ENCODE measurements at places on chromosomes 7 and 10.

DNA sequence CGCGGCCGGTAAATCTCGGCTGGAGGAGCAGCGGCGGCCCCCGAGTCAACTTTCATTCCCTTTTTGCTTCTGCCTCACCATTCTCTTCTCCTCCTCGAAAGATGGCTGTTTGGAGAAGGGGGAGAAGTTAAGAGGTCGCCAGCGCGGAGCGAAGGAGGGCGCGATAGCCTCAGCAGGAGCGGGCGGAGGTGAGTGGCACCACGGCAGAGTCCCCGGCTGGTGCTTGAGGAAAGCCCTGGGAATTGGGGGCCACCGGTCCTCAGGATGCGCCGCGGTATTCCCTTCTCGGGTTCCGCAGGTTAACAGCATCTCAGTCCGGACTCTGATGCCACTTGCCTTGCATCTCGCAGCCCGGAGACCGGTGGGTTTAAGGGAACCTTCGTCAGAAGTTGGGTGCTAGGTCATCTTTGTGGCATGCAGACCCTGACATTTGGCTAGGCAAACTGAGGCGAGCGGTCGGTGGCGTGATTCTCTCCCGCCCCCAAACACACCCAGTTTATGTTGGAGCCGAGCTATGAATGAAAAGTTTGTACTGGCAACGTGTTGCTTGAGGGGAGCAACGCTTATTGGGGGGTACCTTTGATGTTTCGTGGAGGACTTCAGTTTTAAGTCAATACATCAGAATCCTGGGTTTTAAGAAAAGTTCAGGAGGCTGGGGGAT, 59.5 kb upstream of the PRPS1L1 start:
- DNase-seq: no peak

- no peak for DNase-seq
Measured at GRCh38 chr10:51001587-51001986, 72.7 kb upstream of the PRKG1 start.

DNA sequence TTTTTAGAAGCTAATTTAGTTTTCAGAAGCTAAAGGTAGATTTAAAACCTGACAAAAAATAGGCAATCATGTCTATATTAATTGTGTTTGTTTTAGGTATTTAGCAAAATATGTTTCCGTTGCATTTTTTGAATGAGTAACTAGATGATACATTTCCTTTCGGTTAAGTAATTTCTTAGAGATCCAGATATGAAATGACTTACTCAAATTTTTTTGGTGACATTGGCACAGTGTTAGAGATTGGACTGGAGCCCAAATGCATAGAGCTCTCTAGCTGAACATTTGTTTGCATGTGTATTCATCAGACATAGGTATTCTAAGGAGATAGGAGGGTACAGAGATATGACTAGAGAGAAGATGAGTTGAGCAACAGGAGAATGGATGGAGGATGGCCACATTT, 1.9 kb downstream of the BUB3 start:
- DNase-seq: no peak

GRCh38 chr7:67550801-67551436, 554.3 kb downstream of the TYW1 start:
- no peak for DNase-seq

DNA sequence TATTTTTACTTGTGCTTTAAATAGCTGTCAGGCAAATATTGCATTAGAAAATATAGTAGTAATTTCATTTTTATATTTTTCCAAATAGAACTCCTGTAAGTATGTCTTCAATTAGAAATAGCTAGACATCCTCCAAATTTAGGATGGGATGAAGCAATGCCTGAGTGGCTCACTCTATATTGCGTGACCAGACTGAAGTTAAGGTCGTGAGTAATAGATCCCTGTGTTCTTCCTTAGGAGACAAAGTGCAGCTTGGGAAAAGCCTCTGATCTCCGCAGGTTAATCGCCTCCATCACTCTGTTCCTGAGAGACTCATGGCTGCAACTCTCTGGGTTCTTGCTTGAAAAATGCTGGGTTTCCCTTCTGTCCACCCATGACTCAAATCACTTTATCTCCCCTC, 484.8 kb upstream of the ANKRD30A start:
- no peak for DNase-seq

GRCh38 chr10:112229096-112229495, 45.5 kb upstream of the GPAM start:
- DNase-seq: no peak

GRCh38 chr10:10477844-10478243, 539.8 kb upstream of the CELF2 start:
- no peak for DNase-seq

DNA sequence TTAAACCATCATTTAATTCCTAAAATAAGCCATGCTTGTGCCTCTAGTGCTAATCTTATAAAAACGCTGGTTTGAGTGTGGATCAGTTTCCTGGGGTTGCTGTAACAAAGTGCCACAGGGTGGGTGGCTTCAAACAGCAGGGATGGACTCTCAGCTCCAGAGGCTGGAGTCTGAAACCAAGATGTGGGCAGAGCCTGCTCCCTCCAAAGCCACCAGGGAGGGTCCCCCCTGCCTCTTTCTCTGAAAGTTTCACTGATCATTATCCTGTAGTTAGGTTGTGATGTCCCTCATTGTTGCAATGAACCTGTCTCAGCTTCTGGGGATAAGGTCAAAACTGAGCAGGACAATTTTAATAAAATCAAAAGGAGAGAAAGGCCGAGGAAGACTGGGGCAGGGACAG, 251.9 kb upstream of the TCERG1L start:
- DNase-seq: no peak

DNA sequence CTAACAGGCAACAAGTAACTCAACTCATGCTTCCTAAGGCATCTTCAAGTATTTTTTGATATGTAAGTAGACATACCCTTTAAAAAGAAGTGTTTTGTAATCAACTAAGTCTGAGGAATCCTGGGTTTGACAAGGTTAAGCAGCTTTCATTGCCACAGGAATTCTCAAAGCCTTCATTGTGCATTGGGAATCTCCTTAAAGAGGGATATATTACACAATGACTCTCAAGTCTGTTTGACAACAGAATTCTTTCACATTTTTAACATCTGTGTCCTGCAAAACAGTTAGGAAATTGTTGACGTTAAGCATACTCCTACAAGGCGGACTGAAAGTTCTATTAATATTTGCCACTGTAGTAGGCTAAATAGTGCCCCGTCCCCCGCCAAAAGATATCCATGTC, 71.4 kb downstream of the SGMS1 start:
- no peak for DNase-seq

GRCh38 chr10:37436357-37436756, 311.0 kb downstream of the ANKRD30A start:
- DNase-seq: no peak

- no peak for DNase-seq
Measured at GRCh38 chr7:32164341-32164996, 94.3 kb upstream of the PDE1C start.

- no peak for DNase-seq
Measured at GRCh38 chr7:881441-882234, 5.3 kb downstream of the GET4 start.

GRCh38 chr7:1695800-1696454, 25.9 kb downstream of the ELFN1 start:
- no peak for DNase-seq

- no peak for DNase-seq
Measured at GRCh38 chr10:37952043-37952755, 24.2 kb downstream of the ZNF25 start.

GRCh38 chr7:122438492-122438891, 133.9 kb upstream of the FEZF1 start:
- no peak for DNase-seq

DNA sequence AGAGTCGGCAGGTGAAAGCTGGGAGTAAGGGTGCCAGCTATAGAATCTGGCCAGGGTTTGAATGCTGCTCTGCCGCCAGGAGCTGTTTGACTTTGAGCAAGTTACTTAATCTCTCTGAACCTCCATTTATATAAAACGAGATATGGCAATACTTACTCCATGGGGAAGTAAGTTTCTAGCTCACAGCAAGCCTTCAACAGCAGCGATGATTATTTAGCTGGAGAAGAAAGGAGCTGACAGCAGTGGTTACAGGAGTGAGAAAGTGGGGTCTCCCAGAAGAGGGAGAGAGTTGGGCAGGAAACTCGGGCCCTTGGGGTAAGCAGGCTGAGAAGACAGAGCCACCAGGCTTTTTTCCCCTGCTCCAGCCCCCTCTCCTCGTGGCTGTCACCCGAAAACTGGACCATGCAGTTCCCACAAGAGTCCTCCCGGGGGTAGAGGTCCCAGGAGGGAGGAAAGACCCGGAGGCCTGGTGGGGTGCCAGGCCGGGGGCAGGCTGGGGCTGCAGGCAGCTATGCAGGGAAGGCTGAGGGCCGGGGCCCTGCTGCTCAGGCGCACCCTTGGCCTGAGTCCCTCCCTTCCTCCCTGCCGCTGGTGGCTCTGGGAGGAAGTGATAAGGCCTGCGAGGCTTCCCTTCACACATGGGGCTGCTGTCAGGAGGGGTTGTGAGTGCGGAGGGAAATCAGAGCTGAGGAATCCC, 3.5 kb downstream of the NOS3 start:
- no peak for DNase-seq

GRCh38 chr7:32935558-32935957, 21.7 kb upstream of the FKBP9 start:
- DNase-seq: no peak

DNA sequence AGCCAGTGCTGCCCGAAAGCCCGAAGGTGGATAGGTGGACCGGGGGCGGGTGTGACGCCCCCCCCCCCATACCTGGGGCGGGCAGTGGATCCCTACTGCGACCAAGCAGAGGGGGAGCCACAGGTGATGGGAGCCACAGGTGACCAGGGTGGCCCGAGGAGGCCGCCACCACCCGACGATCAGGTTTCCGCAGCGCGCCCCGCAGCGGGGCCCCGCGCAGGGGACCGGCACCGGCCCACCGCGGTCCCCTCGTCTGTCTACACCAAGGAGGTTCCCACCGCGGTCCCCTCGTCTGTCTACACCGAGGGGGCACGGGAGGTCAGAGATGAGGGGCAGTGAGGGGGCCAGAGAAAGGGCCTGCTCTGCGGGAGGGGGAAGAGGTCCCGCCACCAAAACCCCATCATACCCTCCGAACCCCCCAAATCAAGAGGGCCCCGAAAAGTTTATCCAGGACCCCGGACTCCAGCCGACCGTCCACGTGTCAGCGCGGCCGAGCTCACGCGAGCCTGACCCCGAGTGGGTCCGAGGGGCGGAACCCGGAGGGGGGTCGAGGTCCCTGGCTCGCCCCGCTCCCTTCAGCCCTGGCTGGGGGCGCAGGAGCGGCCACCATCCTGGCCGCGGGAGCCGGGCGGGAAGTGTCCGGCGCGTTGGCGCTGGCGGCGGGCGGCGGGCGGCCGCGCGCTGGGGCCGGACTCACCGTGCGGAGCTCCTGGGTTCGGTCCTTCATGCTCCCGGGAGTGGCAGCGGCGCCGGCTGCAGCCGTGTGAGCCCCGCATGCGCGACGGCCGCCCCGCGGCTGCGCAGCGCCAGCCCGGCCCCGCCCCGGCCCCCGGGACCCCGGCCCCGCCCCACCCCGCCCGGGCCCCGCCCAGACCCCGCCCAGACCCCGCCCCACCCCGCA, at the start of gene STX1A:
Gene STX1A (minus strand): TSS at position 765 of the 901 bp plus-strand sequence. CDS start 38 bp downstream, at position 727.
- peak; percentile 44 for DNase-seq

DNA sequence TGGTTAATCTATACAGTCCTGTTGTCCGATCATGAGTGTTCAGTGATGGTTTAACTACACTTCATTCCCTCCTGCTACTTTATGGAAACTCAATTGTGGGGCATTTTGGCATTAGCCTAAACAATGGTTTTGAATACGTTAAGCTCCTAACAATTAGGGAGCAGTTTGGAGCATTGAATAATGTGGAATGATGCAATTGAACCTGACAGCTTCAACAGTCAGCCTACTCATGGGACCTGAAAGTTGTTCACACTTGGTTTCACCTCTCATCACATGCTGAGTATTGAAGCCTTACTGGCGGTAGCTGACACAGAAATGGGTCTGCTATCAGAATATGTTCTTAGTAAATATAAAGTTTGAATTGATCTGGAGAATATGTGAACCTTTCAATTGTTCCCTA, 186.1 kb downstream of the MLLT10 start:
- DNase-seq: no peak

DNA sequence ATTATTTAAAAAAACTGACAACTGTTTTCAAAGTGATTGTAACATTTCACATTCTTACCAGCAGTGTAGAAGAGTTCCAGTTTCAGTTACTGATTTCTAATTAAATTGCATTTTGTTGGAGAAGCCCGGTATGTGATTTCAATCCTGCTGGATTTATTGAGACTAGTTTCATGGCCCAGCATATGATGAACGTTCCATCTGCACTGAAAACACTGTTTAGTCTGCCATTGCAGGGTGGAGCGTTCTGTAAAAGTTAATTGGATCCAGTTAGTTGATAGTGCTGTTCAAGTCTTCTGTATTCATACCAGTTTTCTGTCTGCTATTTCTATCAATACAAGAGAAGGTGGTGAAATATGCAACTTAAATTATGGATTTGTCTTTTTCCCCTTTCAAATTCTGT, 37.3 kb upstream of the CCNY start:
- no peak for DNase-seq

DNA sequence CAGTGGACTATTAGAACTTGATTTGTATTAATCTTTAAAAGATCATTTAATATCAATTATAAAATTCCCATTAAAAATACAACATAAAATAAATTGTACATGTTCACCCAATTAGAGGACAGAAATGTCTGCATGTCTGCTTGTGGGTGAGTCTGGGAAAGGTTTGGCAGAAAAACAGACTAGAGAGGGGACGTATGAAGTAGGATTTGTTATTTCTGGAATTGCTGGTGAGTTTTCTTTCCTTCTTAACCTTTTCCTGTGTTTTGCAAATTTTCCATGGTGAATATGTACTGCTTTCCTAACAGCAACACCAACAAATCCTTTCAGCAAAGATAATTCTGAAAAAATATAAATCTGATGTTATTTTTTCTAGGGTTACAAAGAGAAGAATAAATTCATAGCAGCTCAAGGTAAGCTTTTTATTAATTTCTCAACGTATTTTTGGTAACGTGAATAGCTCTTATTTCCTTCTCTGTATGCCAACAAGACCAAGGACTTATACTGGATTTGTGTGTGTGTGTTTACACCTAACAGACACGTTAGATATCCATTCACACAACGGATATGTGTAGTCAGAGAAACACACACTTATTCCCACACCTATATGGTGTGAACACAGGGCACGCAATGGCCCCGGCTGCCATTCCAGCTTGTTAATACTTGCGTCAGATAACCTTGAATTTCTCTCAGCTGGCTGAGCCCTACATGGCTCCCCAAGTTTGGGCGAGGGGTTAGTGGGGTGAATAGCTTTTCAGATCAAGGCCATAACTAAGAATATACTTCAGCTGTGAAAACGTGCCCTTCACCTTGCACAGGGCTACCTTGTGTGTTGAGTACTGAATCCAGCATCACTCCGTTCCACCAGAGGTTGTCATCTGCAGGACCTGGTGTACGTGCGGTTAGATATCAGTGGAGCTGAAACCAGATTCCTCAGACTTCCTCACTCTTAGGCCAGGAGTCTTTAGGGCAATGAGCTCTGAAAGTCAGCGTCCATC, 64.6 kb downstream of the MKI67 start:
- no peak for DNase-seq

Measured in stimulated activated CD8-positive, alpha-beta memory T cell treated with anti-CD3 and anti-CD28 coated beads, Interleukin-15, amount 100 ng/mL, for 4 hours (primary cell).